Occipital lobe (tissue), 3 donors: ENCODE measurements at places on chromosomes 5 and 9.

- DNase-seq = no peak
These were observed 35.6 kb downstream of the MEF2C start for GRCh38 chr5:88847420-88847819.

DNA sequence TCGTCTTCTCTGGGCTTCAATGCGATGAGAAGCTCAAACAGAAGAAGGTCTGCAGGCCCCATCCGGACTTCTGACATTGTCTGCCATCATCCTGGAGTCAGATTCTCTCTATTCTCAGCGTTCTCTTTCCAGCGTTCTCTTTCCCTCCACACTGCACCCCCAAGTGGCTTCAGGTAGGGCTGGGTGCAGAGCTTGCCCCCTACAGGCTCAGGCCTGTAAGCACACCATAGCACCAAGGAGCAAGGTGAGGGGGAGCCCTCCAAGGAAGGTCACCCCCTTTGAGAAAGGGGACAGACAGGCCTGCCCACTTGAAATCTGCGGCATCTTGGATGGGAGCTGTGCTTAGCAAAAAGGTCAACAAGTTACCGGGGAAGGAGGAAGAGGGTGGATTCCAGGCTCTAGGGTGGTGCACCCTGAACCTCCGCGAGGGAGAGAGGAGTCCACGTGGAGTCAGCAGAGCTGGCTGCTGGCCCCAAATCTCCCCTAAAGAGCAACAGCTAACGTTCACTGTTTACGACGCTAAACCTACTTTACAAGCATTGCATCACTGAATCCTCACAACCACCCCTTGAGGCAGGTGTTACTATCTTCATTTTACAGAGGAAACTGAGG, 27.5 kb downstream of the GPX3 start:
- DNase-seq = no peak

DNA sequence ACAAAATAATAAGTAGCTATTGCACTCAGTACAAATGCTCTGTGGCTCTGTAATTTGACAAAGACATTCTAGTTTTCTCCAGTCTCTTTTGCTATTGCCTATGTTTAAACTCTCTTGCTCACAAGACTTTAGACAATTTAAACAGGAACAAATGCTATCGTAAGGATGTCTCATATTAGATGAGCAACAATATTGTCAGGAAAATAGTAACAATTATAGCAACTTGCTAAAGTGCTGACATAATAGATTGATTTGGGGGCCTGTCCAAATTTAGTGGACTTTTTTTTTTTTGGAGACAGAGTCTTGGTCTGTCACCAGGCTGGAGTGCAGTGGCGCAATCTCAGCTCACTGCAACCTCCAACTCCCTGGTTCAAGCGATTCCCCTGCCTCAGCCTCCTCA, 11.8 kb downstream of the KIF2A start:
- no peak for DNase-seq

GRCh38 chr9:2486988-2487387, 134.6 kb upstream of the VLDLR start:
- DNase-seq = no peak

GRCh38 chr9:23766613-23767012, 59.4 kb downstream of the ELAVL2 start:
- no peak for DNase-seq

DNA sequence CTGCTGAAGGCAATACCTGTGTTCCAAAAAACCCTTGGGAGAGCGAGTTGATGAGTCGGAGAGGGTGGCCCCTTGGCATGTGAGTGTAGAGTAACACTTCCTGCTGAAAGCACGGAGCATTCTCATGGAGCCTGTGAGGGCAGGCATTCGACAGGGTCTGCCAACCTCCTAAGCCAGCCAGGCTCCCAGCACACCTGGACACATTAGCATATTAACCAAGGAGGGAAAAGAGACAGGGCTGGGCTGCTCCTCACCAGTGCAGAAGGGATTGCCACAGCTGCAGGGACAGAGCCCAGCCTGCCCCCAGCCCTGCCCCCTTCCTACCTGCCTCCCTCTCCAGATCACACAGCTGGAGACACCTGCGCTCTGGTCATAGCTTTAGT, 46.4 kb upstream of the SEMA4D start:
- DNase-seq = no peak

GRCh38 chr9:89386797-89387196, 68.5 kb downstream of the SECISBP2 start:
- DNase-seq = no peak

GRCh38 chr5:113742639-113743038, 229.1 kb downstream of the YTHDC2 start:
- DNase-seq = no peak

DNA sequence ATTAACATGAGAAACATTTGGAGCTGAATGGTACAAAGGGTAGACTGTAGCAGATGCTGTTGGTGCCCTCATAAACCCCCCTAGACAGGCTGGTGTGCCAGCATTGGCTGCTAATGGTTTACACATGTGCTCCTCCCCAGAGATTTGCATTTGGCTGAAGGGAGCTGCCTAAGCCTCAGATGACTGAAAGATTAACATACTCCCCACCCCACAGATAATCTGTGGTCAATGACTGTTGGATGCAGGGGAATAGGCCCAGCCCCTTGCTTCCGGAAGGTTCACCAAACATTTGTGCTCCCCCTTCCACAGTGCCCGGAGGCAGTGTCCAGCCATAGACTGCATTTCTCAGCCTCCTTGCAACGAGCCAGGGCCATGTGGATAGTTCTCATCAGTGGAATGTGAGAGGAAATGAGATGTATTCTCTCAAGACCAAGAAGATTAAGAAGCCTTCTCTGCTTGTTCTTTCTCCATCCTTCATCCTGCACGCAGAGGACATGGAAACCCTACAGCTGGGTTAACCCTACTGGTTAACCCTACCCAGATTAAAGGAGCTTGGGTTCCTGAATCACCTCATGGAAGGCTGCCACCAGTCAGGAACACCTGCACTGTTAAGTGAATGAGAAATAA, 79.6 kb downstream of the PHAX start:
- DNase-seq = no peak

- DNase-seq = no peak
These were observed 16.3 kb downstream of the BRD3OS start for GRCh38 chr9:134041649-134041962.

DNA sequence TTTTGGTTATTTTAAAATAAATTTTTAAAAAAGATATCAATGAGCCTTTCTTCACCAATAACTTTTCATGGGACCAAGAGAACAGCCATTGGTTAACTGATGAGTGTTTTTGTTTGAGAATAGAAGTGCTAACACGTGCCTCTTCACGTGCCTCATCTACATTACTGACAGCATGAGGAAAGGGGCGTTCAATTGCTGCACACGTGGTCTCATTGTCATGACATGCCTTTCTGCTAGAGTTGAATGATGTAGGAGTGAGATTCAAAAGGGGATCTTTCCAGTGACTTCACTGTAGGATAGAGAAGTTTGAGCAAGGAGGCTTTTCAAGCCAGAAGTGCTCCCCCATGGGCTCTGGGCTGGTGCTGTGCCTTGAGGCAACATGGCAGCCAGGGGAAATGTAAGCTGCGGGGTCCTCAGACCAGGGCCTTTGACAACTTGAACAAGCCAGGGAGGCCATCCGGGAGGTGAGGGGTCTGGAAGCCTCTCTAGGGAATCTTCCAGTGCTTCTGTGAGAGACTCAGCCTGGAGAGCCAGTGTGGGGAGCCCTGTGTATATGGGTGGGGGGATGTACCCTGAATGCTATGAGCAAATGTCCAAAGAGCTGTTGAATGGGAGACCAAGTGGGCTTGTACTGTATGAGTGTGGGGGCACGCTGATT, 51.2 kb upstream of the FSTL4 start:
- DNase-seq = no peak

GRCh38 chr9:106799152-106799551, 63.8 kb upstream of the ZNF462 start:
- DNase-seq = no peak

GRCh38 chr5:132776131-132776937, 705 bp downstream of the SEPTIN8 start:
- DNase-seq = peak; percentile 56

GRCh38 chr5:179128976-179129375, 68.8 kb downstream of the ZNF354C start:
- DNase-seq = no peak

- DNase-seq = no peak
These were observed 11.9 kb downstream of the TRIO start for GRCh38 chr5:14155075-14155474.

DNA sequence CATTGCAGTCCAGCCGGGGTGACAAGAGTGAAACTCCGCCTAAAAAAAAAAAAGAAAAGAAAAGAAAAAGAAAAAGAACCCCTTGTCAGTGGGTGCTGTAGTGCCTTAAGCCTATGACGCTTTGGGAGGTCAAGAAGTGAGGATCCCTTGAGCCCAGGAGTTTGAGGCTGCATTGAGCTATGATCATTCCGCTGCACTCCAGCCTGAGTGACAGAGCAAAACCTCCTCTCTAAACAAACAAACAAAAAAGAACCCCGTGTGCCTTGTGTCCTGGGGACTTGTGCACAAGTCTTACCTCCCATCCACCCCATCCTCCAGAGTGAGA, 33.5 kb upstream of the STXBP1 start:
- DNase-seq = no peak

- no peak for DNase-seq
These were observed 262.7 kb downstream of the YTHDC2 start for GRCh38 chr5:113776168-113776567.

DNA sequence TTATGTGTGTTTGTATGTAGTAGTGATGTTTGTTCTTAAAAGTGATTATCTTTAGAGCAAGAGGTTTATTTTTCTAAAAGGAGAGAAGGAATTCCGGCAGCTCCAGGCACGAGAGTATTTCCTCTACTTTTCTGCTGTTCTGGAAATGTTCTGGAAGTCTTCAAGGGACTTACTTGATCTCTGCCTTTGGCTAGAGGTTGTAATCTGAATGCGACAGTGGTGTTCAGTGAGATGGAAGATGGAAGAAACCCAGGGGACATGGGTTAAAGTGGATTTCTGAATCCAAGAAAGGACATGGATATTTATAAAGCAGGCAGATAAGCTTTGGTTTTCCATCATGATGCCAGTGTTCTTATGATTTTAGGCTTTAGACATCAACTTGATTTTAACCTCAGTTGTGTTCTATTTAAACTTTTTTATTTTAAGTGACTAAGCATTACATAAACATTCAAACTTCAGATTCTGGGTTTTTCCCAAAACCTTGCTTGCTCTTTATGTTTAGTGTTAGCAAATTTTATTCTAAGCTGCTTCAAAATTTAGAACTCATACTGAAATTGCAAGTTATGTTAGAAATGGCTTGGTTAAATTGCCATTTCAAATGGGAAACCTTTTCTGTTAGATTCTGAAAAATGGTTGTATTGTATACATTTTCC, 3.6 kb downstream of the GPR21 start:
- no peak for DNase-seq

- DNase-seq = no peak
These were observed 191.7 kb downstream of the FSTL4 start for GRCh38 chr5:133420440-133421301.

- DNase-seq = no peak
These were observed 3.9 kb downstream of the VCAN start for GRCh38 chr5:83475391-83475863.

DNA sequence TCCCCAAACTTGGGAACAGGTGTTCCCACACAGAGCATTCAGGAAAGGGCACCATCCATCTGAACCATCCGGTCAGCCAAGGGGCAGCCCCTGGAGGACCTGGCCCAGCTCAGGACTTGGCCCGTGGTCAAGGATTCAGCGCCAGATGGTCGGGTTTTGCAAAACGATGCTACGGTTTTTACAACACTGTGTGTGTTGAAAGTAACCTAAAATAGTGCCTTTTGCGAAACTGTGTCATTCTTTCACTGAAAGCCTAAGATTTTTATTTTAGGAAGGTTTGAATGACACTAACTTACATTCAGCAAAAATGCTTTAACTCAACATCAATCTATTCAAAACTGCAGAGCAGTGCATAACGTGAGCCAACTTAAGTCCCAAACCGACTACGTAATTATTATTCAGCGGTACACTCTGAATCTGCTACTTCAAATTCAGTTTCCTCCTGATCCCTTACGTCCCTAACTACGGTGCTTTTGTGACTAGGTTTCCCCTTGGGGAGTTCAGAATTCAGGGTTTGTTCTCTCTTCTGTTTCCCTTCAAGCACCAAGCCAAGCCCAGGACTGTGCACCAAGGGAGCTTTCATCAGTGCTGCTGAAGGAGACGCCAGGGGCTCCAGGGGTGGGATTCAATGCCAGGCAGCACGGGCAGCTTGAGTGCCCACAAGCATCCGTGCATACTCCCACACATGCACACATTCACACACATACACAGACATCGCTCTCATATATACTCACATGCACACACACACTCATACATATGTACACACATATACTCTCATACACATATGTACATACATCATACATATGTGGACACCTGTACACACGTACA, 25.8 kb downstream of the LPCAT1 start:
- no peak for DNase-seq

DNA sequence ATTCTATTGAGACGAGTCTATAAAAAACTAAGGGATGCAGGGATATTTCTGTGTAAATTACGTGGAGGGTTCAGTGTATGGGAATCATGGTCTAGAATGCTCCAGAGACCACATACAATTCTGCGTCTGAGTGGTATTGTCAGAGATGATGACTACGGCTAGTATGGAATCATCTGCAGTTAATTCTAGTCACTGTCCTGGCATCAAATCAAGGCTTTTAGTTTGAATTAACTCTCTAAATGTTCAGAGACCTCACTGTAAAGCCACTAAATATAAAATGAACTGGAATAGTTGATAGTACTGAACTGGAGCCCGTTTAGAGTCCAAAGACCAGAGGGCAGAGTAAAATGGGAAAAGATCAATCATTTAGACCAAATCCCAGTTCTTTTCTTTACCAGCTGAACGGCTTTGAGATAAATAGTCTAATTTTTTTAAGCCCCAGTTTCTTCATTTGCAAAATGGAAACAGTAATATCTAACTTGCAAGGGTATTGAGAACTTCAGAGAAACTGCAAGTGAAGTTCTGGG, 599.8 kb downstream of the EBF1 start:
- DNase-seq = no peak

GRCh38 chr5:149572576-149573231, 8.6 kb upstream of the ARHGEF37 start:
- DNase-seq = no peak

GRCh38 chr9:89873801-89874200, 269.0 kb downstream of the GADD45G start:
- DNase-seq = no peak

- no peak for DNase-seq
These were observed 147.2 kb downstream of the IZUMO3 start for GRCh38 chr9:24398466-24398865.

DNA sequence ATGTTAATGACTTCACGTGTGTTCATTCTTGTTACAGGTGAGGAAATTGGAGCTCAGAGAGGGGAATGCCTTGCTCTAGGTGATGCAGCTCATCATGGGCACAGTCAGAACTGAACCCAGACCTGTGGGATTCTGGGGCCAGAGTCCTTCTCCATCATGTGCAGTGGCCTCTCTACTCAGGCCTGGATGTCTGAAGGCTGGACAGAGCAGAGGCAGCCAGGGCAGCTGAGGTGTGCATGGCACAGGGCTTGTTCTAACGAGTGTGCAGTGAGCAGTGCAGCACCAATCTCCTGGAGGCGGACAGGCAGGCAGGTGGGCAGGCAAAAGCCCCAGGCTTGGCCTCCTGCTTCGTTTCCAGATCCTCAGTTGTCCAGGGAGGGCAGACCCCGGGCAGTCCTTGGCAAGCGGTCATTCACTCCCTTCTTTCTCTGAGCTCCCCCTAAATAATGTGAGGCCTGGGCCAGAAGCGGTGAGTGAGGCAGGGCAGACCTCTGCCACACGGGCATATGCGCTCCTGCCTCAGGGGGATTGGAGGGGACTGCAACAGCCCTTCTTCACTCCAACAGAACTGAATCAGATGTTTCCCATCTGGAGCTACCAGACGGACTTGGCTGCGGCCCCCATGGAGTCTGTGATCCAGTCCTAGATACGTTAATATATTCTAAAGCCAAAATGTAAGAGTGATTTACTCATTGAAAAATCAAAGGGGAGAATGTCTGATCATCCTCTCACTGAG, 68.7 kb upstream of the FSTL4 start:
- no peak for DNase-seq
